Kidney glomerular epithelial cell (primary cell): ENCODE measurements at places on chromosomes 1 and 21.

DNA sequence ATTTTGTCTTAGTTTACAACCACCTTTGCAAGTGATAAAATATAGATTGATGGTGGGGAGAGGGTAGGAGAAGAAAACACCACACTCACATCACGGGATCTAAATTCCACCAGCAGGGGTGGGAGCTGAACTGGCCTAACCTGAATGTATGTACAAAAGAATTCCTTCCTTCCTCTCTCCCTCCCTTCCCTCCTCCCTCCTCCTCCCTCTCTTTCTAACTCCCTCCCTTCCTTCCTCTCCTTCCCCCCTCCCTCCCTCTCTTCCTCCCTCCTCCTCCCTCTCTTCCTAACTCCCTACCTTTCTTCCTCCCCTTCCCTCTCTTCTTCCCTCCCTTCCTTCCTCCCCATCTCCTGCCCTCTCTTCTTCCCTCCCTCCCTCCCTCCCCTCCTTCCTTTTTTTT lies 40.2 kb downstream of the HIVEP3 start:
- DNase-seq: no peak

- DNase-seq: no peak
Measured at GRCh38 chr1:243667133-243667532, 182.9 kb downstream of the AKT3 start.

DNA sequence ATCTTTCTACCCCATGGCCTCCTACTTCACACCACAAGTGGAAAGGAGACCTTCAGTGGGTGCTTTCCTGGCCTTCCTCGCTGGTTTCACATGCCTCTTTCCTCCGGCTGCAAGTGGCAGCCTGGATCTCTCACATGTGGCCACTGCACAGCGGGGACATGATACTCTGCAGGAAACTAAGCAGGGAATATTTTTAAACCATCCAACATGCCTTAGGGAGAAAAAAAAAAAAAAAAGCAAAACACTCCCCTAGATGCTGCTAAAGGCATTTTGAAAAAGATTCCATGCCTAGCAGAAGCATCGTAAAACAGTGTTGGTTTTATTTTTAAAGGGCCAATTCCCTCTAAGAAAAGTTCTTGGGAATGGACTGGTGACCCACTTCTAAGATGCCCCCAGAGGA lies 12.2 kb upstream of the GJA5 start:
- DNase-seq: no peak

GRCh38 chr1:157517016-157517415 lies 35.3 kb downstream of the FCRL5 start:
- DNase-seq: no peak

- DNase-seq: no peak
Measured at GRCh38 chr1:204161609-204162493, 4.3 kb downstream of the REN start.

DNA sequence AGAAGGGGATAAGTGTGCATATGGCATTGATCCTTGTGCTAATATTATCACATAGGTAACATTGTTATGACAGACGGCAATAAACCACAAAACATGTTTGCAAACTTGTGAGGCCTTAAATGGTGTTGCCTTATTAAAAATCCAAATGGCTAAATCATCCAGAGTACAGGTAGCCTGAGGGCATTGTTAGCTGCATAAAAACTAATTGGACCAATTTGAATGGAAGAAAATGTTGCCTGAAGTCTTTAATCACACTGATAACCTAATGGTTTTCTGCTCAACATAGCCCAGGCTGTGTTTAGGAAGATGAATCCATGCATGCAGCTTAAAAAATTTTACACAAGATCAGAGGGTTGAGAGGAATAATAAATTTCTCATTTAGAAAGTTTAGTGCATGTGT lies 19.4 kb upstream of the LRRC53 start:
- DNase-seq: no peak

- DNase-seq: no peak
Measured at GRCh38 chr1:237269938-237270337, 228.0 kb downstream of the RYR2 start.

GRCh38 chr1:112513112-112513870 lies 4.5 kb downstream of the WNT2B start:
- no peak for DNase-seq

DNA sequence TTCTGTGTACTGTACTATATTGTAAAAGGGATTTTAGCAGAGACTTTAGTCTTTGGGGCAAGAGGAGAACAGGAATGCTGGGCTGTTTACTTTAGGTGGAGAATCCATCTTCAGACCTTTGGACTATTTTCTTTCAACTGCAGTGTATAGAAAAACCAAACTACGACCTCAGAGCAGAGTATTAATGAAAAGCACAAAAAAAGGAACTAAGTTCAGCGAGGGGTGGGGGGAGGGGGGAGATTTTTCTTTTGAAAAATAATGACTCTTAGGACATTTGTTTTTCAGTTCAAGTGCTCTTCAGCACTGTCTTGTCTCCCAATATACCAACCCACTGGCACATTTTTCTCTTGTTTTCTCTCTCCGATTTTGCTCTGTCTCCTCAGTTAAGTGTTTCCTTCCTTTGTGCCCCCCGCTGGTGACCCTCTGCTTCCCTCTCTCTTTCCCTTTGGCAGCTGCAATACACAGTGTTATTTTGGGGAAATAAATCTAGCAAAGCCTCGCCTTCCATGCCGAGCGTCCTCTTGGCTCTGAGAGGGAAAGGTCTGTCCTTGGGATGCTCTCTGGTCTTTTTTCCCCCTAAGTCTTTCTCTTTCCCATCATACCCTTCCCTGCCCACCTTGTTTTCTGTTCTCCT lies 44.8 kb downstream of the ACP6 start:
- no peak for DNase-seq
